Fibroblast of the aortic adventitia (primary cell): ENCODE measurements at places on chromosomes 2 and 18.

DNA sequence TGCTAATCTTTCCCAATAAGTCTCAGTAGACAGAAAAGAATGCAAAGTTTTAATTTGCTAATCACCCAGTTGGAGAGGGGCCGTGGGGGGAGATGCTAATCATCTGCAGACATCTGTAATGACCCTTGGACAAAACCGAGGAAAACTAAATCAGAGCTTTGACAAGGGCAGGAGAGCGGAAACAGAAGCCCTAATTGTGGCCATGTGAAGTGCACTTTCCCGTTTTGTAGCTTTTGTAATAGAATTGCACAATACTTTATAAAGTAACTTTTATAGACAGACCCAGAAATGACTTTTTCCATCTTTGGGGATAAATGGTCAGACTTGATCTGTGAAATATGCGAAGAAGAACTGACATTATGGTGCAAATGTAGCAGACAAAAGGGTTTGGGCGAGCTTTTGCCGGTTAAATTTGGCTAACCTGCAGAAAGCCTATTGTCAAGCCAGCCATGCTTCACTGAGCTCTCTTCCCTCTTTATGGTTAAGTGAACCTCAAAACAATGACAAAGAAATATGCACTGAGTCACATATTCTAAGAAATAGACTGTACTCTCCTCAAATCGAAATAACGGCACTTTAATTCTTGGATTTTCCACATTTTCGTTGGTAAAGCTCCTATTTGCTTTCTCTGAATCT lies 980.1 kb upstream of the POU3F3 start:
- DNase-seq = no peak

DNA sequence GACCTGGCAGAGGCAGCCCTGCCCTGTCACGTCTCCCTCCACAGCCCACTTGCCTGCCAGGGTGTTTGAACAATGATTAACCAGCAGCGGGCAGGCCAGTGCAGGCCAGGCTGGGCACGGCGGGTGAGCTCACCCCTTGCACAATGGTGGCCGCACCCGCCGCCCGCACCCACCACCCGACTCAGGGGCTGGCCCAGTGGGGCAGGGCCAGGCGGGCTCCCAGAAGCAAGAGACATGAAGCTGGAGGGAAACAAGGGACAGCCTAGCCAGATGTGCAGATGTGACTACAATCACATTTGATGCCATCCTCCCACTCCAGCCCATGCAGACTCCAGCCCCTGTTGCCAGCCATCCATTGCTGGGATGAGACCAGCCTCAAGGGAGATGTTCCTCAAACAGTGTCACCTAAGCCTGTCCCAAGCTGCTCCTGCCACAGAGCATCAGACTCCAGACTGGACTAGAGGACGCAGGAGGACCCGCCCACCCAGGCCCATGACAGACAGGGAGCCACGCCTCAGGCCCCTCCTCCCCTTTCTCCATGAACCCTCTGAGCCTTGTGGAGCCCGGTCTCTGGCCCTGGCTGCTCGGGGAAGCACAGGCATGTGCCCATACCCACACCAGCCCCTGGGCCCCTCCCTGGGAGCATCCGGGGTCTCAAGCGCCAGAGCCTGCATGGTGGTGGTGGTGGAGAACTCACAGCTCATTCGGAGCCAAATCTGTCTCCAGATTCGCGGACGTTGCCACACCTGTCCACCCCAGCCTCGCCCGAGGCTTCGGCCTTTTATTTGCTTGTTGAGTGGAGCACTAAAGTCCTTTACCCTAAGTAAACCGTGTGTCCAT lies 45.0 kb downstream of the SDC1 start:
- no peak for DNase-seq

- DNase-seq = no peak
Measured at GRCh38 chr2:153891051-153891450, 19.3 kb downstream of the GALNT13 start.

DNA sequence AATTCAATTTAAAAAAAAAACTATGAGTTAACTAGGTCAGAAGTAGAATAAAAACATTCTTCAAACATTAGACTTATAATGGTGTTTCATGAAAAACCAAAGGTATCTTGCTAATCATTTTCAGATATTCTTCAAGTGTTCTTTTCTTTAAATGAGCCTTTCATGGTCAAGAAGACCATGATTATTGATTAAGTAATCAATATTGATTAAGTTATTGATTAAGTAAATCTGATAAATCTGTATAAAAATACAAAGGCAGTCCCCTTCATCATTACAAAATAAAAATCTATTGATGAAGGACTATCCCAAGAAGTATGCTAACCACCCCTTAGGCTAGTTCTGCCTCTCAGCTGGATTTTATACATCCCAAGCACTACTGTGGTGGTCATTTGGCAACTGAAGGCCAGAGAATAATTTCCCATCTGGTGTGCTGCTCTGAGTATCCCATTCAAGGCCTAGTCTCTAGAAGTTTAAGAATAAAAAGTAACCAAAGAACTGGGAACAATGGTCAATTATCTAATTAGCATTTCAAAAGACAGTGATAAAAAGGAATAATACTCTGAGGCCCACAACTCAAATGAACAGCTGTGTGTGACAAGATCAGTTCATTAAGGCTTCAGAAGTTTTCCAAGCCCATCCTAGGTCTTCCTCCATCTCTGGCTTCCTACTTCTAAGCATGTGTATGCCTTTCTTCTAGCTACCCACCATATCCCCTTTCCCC lies 63.5 kb downstream of the TCF4 start:
- DNase-seq = no peak

- DNase-seq = no peak
Measured at GRCh38 chr2:65532937-65533336, 100.5 kb upstream of the SPRED2 start.

DNA sequence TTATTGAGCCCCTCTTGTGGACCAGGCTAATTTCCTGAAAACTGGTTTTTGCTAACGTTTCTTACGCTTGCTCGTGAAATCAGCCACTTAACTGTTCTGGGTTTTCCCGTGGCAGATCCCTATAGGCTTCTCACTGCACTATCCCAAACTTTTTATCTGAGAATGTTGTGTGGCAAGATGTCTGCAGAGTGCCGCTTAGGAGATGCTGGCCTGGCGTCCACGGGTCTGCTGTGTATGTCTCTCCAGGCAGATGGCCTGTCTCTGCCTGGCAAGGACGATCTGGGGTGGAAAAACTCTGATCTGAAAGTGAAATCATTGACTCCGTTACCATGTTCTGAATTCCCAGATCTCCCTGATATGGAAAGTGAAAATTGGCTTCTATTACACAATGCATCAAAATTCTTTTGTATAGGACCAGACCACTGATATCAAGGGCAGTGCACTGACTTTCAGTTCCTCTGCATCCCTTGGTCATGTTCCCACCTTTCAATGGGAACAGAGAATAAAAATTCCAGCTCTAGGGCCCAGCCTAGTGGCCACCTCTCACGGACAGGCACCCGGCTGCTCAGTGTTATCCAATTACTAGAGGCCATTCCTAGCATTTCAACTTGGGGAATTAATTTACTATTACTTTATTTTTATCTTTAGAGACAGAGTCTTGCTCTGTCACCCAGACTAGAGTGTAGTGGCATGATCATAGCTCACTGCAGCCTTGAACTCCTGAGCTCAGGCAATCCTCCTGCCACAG lies 154.6 kb downstream of the ACOXL start:
- no peak for DNase-seq

- DNase-seq = no peak
Measured at GRCh38 chr2:172861656-172862476, 126.2 kb downstream of the RAPGEF4 start.

- DNase-seq = no peak
Measured at GRCh38 chr18:77711096-77711495, 461.4 kb downstream of the GALR1 start.

- DNase-seq = peak; percentile 96
Measured at GRCh38 chr2:71935262-71935848, 212.3 kb downstream of the CYP26B1 start.

DNA sequence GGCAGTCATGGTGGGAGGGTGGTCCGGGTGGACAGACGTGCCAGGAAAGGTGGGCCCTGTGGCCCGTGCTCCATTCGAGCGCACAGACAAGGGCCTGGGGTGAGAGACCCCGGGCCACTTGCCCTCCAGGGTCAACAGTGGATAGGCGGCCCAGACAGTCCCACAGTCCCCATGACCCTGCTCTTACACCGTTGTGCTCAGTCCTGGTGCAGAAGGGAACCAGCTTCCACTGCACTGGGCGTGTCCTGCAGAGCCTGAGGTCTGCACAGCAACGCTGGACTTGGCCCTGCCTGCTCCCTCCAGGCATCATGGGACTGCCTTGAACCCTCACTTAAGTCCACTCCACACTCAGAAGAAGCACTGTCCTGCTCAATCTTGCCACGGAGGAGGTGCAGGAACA lies 52.0 kb downstream of the PXDN start:
- no peak for DNase-seq

GRCh38 chr2:109222825-109223471 lies 93.9 kb downstream of the SH3RF3 start:
- no peak for DNase-seq

DNA sequence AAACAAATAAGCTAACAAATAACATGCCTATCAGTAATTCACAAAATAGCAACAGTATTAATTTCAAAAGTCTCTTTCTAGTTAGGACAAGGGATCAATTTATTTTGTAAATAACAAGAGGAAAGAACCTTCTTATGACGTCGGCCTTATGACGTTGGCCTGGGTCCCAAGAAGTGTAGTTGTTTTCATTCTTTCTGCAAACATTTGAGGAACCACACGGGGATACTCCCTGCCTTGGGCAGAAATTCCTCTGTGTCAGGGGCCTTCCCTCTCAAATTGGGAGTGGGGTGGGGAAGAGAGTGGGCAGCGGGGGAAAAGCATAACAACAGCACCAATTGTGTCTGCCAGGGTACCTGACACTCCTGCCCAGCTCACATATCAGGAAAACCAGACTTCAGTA lies 1.3 kb downstream of the CCDC68 start:
- DNase-seq = no peak

- DNase-seq = no peak
Measured at GRCh38 chr2:26820932-26821331, 27.0 kb upstream of the DPYSL5 start.

GRCh38 chr18:64271246-64271645 lies 122.4 kb upstream of the LINC00305 start:
- no peak for DNase-seq

DNA sequence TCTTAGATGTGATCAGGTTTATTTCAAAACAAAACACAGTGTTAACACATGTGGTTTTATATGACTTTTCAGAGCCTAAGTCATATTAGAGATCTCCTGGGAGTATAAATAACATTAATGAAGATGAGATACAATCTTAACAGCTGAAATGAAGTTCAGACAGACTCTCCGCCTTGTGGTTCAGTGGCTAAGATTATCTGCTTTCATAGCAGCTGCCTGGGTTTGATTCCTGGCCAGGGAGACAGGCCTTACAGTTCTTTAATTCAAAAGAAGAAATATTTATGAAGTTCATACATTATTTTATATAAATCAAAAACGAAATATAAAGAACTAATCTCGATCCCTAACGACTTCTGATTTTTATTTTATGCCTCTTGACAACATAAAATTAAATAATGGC lies 35.2 kb upstream of the TTC32 start:
- no peak for DNase-seq

GRCh38 chr2:170139276-170139967 lies 38.5 kb upstream of the MYO3B start:
- no peak for DNase-seq

- peak; percentile 5 for DNase-seq
Measured at GRCh38 chr18:79873449-79874110, 75.8 kb downstream of the KCNG2 start.

DNA sequence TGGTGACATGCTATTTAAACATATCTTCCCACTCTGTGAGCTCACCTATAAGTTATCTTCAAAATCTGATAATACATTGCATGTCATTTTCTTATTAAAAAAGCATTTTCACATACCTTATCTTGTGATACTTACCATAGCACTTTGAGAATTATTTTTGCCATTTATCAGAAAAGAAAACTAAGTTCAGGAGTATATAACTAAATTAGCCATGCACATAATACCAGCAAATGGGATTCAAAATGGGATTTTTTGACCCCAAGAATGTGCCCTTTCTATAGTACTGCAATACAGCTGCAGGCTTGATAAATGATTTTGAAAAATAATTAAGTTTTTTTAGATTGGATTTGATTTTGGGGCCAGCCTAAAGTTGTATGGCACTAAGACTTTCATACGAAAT lies 41.2 kb downstream of the SLC8A1 start:
- DNase-seq = no peak

- no peak for DNase-seq
Measured at GRCh38 chr2:175057078-175057685, 52.0 kb upstream of the CHN1 start.

- DNase-seq = no peak
Measured at GRCh38 chr2:85680707-85681371, 12.8 kb upstream of the SFTPB start.

DNA sequence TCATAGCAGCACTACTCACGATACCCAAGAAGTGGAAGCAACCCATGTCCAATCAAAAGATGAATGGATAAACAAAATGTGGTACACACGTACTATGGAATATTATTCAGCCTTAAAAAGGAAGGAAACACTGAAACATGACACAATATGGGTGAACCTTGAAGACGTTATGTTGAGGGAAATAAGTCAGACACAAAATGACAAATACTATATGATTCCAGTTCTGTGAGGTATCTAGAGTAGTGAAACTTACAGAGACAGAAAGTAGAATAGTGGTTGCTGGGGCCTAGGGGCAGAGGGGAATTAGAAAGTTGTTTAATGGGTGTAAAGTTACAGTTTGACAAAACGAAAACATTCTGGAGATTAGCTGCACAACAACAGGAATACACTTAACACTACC lies 24.7 kb downstream of the TLK1 start:
- DNase-seq = no peak

DNA sequence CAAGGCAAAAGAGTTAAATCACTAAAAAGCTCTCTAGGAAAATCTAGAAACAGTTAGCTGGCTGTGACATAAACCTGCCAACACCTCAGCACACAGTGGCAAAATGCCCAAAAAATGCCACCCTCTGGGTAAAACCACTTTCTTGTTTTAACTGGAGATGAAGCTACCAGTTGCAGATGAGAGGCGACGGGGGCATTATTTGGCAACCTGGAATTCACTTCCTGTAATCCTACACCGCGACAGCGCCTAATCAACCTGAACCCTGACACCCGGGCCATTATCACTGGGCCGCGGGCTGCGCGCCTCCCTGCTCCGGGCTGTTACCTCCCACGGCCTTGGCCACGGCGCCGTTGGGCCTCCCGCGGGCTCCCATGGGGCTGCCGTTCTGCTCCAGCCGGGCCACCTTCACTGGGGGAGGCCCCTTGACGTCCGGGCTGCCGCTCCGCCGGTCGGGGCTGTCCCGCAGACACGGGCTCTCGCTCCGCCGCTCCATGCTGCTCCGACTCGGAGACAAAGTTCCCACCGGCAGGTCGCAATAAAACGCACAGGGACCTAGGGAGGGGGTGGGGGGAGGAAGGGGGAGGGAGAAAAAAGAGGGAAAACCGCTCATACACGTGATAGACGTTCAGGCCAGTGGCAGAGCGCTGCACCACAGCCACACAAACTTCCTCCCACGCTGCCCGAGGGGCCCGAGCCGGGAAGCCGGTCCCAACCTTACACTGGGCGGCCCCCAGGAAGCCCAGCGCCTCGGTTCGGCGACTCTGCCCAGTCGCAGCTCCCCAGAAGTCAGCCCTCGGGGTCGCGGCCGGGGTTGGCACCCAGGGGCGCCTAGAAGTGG lies 2.0 kb downstream of the SATB2 start:
- DNase-seq = peak; percentile 35

- DNase-seq = no peak
Measured at GRCh38 chr2:151359768-151360461, 2.5 kb downstream of the TNFAIP6 start.

GRCh38 chr18:58390399-58390798 lies 238.5 kb downstream of the ALPK2 start:
- DNase-seq = no peak
